Cardiac septum (tissue), 1 donor: ENCODE measurements at places on chromosomes 3 and 15. TPM values are rescaled to one million over a fixed set of nuclear protein-coding genes. Genes with fewer than 3 reads are reported as not detected.

PYGO1 gene
- total RNA-seq, result 3.1 TPM

GCHFR gene
- total RNA-seq, result 1.6 TPM

DNA sequence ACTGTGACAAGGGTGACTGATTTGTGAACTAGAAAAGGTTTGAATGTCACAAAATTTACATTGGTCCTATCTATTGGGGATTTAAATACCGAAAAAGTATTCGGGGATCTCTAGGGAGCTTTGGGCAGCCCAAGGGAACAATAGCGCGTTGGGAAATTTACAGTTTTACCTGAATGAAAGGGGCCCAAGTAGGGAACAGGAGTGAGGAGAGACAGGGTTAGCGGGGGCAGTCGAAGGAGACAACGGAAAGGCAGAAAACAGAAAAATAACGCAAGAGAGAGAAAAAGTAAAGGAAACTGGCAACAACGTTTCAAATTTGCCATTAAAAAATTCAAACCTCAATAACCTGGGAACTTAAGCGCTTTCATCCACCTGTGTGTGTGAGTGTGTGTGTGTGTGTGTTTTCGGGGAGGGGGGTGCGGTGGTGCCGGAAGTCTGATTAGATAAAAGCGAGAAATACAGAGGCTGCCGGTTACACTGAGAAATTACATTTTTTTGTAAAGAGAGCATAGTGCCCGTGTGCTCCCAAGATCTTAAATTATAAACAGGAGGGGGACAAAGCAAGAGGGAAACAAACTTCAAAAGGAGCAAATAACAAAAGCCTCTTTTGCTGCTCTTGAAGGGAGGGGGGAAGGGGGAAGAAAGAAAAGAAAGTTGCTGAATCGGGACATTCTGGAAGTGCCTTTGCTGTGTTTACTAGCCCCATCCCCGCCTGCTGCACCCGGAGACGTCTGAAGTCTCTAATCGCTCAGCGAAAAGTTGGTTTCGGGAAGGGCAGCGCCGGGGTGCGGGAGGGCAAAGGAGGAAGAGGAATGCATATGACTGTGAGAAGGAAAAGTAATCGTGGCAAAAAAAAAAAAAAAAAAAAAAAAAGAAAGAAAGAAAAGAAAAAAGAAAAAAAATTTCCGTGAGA, 721 bp upstream of the ZIC1 start:
- no peak for DNase-seq

GRCh38 chr15:49282366-49282765, 112.3 kb downstream of the GALK2 start:
- no peak for DNase-seq

DNA sequence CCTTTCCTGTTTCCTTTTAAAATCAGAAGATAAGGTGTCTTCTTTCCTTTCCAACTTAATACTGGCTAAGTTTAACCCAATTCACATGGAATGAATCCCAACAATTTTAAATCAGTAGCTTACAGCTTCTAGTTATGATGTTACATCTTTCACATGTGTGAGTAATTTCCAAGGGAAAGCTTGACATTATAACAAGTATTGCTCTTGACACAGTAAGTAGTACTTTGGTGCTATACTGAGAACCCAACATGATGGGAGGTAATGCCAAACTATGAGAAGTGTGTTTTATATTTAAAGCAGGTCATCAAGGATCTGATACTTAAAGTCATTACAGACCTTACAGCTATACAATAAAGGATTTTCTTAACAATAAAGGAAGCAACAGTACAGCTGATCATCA, 29.1 kb downstream of the RABL3 start:
- DNase-seq, result no peak
